ENCODE measurements at places on chromosomes 2 and 18. TPM values are rescaled to one million over a fixed set of nuclear protein-coding genes. Genes with fewer than 3 reads are reported as not detected.

Gene TLX2
- total RNA-seq, result 0.44 TPM

Gene LYPD1
- 21.5 TPM for total RNA-seq

Gene CRYGD
- not detected for total RNA-seq

Gene SIX3
- total RNA-seq, result 0.58 TPM

Gene ADGRF3
- total RNA-seq, result 0.23 TPM

Gene ONECUT2
- 0.63 TPM for total RNA-seq

Gene PROKR1
- not detected for total RNA-seq

Gene ANKRD30B
- total RNA-seq, result 0.02 TPM

Gene LCT
- 0.03 TPM for total RNA-seq
